Fibroblast of skin of back (primary cell): ENCODE measurements at places on chromosomes 7 and 10.

DNA sequence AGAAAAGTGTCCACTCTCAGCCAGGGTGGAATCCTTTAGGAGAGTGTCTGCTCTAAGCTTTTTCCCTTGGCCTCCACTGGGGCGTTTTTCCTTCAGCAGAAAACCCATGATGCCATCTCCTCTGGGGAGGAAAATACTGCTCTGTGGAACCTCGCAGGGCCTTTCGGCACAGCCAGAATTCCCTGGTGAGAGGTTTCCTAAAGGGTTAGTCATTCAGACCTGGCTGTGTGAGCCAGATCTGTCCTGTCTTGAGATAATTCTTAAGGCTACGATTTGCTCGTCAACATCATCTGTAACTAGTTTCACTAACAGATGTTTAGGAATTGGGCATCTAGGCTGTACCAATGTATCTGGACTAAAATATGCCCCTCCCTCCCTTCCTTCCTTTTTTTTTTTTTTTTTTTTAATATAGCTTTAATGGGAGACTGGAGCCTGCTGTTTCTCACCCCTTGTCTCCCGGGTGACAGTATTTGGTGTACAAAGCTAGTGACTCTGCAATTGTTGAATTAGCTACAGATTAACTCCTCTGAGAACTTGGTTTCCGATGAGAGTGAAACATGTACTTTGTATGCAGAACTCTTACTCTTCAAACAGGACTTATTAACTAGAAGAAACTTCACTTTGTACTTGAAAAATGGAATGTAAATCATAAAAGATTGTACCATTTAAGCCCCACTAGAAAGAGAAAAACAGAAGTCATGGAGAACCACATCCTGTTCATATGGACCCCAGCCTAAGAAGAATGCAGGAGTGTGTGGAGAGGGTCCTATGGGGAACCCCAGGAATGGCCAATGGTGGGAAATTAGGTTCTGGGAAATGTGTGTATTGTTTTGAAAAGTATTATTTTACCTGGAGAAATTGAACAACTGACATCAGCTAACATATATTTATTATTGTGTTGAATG, 230.9 kb downstream of the CAMK1D start:
- peak; percentile 58 for DNase-seq

GRCh38 chr7:73865738-73866445, 4.9 kb downstream of the TMEM270 start:
- peak; percentile 64 for DNase-seq

- DNase-seq = no peak
These were observed 17.9 kb downstream of the COL28A1 start for GRCh38 chr7:7517754-7518153.

GRCh38 chr7:134731616-134732015, 47.8 kb upstream of the CALD1 start:
- no peak for DNase-seq

DNA sequence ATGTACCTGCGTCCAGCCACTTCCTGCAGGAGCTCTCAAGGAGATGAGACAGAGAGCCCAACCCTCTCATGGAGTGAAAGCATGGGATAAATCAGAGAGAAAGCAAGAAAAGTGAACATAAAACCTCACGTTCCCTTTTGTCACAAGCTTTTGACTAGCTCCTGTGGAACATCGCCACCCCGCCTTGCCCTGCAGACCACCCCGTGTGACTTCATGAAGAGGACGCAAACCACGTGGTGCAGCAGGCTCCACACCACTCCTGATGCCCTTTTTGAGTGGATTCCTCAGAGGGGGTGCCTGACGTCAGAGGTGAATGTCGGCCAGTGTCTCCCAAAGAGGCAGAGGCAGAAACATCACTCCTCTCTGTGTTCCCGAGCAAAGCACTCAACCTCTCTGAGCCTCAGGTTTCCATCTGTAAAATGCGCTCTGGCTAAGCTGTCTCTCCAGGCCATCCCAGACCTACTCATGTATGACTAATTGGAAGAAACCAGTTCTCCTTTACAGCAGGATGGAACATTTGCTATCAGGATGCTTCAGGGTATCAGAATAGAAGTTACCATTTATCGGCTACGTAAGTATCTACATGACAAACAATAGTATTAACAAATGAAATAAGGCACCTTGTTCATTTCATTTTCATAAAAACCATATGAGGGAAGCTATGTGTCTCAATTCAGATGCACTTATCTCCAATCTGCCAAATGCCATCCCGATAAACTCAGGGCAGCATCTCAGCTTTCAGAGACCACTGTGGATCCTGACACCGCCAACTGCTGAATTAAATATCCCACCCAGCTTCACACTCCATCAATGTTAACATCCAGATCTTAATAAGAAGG, 5.3 kb downstream of the ZNF488 start:
- no peak for DNase-seq

- peak; percentile 22 for DNase-seq
These were observed 49.2 kb downstream of the LGI1 start for GRCh38 chr10:93806903-93807302.

GRCh38 chr10:100138921-100139496, 46.8 kb downstream of the ERLIN1 start:
- no peak for DNase-seq

DNA sequence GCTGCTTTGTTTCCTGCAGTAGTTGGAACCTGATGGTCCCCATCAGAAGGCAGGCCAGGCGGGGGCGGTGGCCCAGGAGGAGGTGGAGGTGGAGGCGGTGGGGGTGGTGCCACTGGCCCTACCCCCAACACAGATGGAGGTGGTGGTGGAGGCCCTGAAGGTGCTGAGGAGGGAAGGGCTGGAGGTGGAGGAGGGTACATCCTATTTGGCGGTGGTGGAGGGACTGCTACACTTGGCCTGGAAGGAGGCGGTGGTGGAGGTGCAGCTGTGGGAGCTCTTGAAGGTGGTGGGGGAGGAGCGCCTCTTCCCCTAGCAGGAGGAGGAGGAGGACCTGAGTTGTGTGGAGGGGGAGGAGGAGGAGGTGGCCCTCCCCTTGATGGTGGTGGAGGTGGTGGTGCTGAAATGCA, 36.8 kb downstream of the LMOD2 start:
- no peak for DNase-seq

GRCh38 chr10:50580262-50580891, 43.4 kb downstream of the SGMS1 start:
- DNase-seq = no peak

DNA sequence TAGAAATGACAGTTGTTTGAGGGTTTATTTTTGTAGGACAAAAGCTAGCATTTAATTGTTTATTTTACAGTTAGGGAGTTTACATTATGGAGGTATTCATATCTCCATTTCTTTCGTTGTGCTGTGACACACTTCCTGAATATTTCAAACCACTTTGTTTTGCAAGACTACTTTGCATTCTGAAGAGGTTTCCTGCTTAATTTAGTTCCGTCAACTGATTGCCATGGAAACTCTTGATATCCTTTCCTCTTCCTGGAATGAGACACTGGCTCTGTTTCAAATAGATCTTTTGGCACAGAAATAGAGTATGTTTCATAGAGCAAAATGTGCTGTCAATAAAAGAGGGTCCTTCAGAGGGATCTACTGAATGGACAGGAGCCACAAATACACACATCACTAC, 159.5 kb upstream of the AGR3 start:
- peak; percentile 90 for DNase-seq

DNA sequence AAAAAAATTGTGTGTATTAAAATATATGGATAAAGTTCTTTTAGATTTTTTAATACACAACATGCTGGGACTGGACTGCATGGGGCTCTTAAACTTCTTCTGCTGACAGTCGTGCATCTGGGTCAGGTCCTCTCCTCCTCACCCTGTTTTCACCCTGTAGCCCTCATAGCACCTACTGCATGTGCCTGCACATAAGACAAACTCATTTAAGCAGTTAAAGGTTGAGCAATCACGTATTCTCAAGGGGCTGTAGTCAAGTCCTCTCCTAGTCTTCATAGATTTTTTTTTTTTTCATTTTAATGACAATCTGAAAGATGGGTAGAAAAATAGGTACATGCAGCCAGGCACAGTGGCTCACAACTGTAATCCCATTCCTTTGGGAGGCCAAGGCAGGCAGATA, 23.6 kb upstream of the PDCD4 start:
- DNase-seq = no peak

GRCh38 chr7:91651986-91652385, 228.5 kb downstream of the MTERF1 start:
- DNase-seq = no peak

DNA sequence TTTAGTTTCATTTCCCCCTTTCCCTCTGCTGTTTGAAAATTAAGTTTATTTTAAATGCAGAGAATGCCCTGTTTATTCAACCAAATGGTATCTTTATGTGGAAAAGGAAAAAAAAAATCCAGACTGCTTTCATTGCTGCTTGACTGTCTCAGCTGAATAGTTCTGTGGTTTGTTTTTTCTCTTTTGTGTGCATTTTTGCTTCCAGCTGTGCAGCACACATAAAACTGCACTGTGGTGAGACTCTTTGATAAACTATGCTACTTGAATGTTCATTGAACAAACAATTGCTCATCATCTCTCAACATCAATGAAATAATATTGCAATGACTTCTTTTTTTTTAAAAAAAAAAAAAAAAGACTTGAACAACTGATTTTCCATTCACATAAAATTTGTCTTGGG, 78.6 kb upstream of the GLI3 start:
- DNase-seq = peak; percentile 94

- no peak for DNase-seq
These were observed 22.8 kb upstream of the FOXL3 start for GRCh38 chr7:266851-267840.

DNA sequence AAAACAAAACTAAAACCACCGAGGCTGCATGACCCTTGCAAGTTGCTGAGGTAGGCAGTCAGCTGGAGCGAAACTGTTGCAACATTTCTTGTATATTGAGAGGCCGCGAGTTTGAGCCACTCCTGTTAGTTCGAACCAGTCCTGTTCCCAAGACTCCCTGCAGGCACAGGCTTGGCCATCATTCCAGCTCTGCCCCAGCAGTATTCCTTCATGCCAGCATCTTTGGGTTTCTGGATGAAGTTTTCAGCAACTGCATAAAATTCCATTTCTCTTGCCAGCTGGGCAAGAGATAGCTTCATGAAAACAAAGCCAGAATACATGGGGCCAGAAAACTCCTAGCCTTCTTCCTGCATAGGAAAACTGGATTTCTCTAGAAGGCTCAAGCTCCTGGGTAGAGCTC, 207.6 kb downstream of the FRMD4A start:
- DNase-seq = no peak

- no peak for DNase-seq
These were observed 17.9 kb upstream of the CLEC2L start for GRCh38 chr7:139505563-139505962.

GRCh38 chr7:43535810-43536585, 46.9 kb upstream of the STK17A start:
- DNase-seq = peak; percentile 97

DNA sequence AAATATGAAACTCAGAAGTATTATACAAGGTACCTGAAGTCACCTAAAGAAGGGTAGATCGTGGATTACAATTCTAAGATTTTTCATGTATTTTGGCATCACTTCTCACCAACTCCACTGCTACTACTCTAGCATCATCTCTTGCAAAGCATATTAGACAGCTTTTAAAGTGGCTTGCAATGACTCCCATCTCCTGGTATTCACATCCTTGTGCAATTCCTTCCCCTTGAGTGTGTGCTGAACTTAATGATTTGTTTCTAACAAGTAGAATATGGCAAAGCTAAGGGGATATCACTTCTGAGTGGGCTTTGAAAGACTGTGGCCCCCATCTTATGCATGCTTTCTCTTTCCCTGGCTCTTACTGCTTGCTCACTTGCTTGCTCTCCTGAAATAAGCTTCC, 280.2 kb downstream of the SNX13 start:
- peak; percentile 59 for DNase-seq

DNA sequence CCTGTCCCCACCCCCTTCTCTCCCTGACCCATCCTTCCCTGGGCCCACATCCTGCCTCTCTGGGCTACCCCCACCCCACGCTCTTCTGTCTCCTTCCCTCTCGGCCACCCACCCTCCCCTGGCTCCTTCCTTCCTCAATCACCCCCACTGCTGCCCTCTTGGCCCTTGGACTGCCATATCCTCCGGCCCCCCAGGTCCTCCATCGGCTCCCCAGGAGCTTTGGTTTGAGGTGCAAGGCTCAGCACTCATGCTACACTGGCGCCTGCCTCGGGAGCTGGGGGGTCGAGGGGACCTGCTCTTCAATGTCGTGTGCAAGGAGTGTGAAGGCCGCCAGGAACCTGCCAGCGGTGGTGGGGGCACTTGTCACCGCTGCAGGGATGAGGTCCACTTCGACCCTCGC, 10.9 kb downstream of the EPHB6 start:
- DNase-seq = no peak

DNA sequence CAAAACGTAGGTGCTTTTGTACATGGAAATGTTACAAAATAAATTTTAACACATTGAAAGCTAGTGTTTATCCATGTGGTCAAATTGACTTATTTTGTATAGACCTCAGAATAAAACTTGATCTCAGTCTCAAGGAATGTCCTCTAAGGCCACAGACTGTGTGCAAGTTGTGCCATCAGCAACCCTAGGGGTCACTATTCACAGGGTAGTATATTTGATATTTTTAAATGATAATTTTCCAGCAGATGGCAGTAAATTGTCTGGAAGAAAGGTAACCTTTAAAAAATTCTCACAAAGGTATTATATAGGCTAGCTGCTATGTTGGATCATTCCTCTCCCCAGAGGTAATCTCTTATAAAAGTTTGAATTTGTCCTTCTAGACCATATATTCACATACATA, 12.9 kb upstream of the SNX10 start:
- peak; percentile 11 for DNase-seq

- peak; percentile 56 for DNase-seq
These were observed 23.0 kb upstream of the EGFR start for GRCh38 chr7:54995610-54996363.

GRCh38 chr10:120483651-120484301, 26.7 kb downstream of the PLPP4 start:
- no peak for DNase-seq

GRCh38 chr7:106421181-106421762, 136.5 kb upstream of the NAMPT start:
- DNase-seq = peak; percentile 79

DNA sequence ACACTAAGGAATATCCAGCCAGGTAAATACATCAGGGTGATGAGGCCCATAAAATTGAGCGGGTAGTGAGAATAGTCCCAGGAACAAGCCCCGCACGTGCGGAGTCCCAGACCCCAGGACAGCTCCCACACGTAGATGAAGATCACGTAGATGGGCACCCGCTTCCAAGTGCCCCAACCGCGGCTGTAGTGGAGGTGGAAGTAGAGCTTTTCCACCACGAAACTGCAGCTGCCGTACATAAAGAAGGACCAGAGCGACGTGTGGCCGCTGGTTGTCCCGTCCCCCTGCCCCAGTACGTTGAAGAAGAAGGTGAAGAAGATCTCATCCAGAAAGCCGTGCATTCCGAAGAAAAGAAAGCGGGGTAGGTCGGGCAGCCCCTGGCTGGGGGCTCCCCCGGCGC, 948 bp downstream of the TMEM229A start:
- DNase-seq = no peak

GRCh38 chr7:156751319-156751718, 110.7 kb downstream of the RNF32 start:
- DNase-seq = peak; percentile 73

DNA sequence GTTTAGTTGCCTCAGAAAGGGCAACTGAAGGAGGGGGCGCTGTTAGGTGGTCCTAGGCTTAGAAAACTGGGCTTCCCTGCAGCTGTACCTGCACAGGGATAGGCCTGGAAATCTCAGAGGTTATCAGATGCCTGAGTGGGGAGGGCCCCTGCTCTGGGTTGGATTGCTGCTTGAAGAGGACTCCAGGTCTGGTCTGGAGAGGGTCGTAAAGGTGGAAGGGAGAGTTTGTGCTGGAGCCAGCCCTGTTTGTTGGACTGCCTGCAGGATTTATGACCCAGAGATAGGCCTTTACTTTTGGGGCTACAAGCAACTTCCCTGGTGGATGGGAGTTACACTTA, 765.9 kb downstream of the GRID1 start:
- no peak for DNase-seq
